ENCODE measurements at places on chromosomes 5 and 9. TPM values are rescaled to one million over a fixed set of nuclear protein-coding genes. Genes with fewer than 3 reads are reported as not detected.

GRCh38 chr9:88076286-88077070, 61.8 kb downstream of the SPATA31C2 start:
- H3K27me3 ChIP-seq: no peaks in the 10 kb centered on the region
- peak overlapping the region; percentile 41 for H3K4me3 ChIP-seq
- H3K27ac ChIP-seq: peak overlapping the region; percentile 70
- no peaks in the 10 kb centered on the region for H3K4me1 ChIP-seq

DNA sequence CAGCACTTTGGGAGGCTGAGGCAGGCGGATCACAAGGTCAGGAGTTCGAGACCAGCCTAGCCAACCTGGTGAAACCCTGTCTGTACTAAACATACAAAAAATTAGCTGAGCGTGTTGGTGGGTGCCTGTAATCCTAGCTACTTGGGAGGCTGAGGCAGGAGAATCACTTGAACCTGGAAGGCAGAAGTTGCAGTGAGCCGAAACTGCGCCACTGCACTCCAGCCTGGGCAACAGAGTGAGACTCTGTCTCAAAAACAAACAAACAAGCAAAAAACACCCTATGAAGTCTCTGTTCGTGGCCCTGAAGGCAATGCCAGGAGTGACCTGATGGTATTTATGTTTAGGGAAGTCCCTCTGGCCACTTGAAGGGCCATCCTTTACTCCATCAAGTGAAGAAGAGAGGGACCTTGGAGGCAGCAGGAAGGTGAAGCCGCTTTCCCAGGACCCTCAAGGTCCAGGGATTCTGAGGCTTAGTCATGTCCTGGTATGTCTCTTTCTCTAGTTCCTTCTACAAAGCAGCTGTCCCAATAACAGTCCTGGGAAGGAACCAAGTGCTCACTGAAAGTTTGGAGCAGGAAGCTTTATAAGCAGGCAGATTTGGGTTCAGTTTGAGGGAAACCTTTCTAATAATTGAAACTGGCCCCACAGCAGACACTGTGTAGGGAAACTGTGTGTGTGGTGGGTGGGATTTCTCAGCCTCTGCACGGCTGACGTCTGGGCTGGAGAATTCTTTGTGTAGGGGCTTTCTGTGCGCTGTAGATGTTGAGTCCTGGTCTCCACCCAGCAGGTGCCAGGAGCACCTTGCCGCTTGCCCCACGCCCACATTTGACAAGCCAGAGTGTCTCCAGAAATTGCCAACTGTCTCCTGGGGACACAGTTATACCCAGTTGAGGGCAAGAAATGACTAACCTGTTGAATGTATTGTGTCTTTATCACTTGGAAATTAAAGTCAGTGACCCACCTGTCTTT, 12.5 kb downstream of the PHF2 start:
- H3K27ac ChIP-seq: no peak overlapping the region
- H3K36me3 ChIP-seq: no peaks in the 10 kb centered on the region
- H3K27me3 ChIP-seq: no peaks in the 10 kb centered on the region

GRCh38 chr5:45578270-45578669, 117.9 kb downstream of the HCN1 start:
- no peak for DNase-seq
- no peak overlapping the region for H3K4me3 ChIP-seq
- H3K36me3 ChIP-seq: no peaks in the 10 kb centered on the region
- H3K4me1 ChIP-seq: no peaks in the 10 kb centered on the region
- H3K27me3 ChIP-seq: no peaks in the 10 kb centered on the region
- no peak overlapping the region for H3K27ac ChIP-seq

The SCGB3A2 gene
- total RNA-seq: not detected

GRCh38 chr5:95284572-95285408, at the start of gene MCTP1:
MCTP1 (minus strand) TSS chr5:95285094.
- no peak within 1 kb of the TSS for H3K27ac ChIP-seq
- H3K27me3 ChIP-seq: peaks cover 3% of the 10 kb centered on the region
- no peaks in the 10 kb centered on the region for H3K36me3 ChIP-seq
- DNase-seq: peak; percentile 46
- peak within 1 kb of the TSS; percentile 72 for H3K4me3 ChIP-seq
- H3K4me1 ChIP-seq: no peaks in the 10 kb centered on the region

- no peaks in the 10 kb centered on the region for H3K27me3 ChIP-seq
- no peaks in the 10 kb centered on the region for H3K36me3 ChIP-seq
- H3K4me3 ChIP-seq: no peak overlapping the region
These were observed 17.9 kb upstream of the PAM start for GRCh38 chr5:102737161-102737560.

GRCh38 chr9:124752967-124753366, 18.1 kb downstream of the NR6A1 start:
- H3K27ac ChIP-seq: no peak overlapping the region
- no peak overlapping the region for H3K4me3 ChIP-seq
- no peaks in the 10 kb centered on the region for H3K27me3 ChIP-seq
- DNase-seq: no peak

The PCDHGC5 gene
- 0.25 TPM for total RNA-seq

DNA sequence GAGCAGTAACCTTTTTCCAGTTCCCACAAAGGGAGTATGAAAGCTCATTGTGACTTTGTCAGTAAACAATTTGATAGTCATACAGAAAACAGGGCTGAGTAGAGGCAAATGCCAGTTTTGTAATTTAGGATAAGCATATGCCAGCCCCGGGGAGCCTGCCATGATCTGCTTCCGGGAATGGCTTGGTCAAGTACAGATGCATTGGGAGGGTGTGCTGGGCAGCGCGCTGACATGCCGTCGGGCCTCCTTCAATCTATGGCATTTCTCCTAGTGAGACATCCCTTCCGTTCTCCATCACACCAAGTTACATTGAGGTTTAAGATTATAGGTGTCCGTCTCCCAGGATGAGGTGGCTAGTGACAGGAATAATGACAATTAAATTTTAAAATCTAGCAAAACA, 48.6 kb downstream of the GNA14 start:
- H3K36me3 ChIP-seq: no peaks in the 10 kb centered on the region
- no peaks in the 10 kb centered on the region for H3K27me3 ChIP-seq
- DNase-seq: no peak
- H3K27ac ChIP-seq: no peak overlapping the region

DNA sequence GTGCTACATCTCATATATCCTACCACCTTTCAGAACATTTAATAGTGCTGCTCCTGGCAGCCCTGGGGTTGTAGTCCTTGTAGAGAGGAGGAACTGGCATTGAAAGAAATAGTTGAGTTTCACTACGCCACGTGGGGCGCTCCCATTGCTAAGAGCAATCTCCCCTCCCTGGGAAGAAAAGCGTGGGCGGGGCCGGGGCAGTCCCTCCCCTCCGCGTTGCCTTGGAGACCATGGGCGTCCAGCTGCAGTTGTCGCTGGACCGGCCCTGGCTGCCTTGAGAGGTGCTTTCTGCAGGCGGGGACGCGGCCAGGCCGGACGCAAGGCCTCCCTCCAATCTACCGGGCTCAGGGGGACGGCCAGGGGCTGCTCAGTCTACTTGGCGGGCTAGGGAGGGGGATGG, 368 bp upstream of the CCDC180 start:
- H3K4me1 ChIP-seq: peaks cover 7% of the 10 kb centered on the region
- no peaks in the 10 kb centered on the region for H3K36me3 ChIP-seq
- H3K27me3 ChIP-seq: no peaks in the 10 kb centered on the region
- H3K4me3 ChIP-seq: no peak overlapping the region
- DNase-seq: no peak

DNA sequence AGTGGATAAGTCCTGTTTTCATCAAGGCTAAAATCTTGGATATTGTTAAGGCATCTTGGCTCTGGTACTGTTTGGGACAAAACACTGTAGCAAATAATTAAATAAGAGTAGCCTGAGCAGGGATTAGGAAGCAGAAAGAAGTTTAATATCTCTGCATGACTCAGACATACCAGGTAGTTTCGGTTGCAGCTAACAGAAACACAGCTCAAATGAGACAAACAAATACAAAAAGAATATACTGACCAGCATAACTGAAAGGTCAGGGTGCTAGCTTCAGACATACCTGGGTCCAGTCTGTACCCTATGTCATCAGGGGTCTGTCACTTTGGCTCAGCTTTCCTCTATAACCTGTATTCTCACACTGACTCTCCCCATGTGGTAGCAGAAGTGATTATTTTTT, 156.4 kb upstream of the MAP3K1 start:
- H3K4me1 ChIP-seq: no peaks in the 10 kb centered on the region
- H3K27ac ChIP-seq: no peak overlapping the region
- no peak overlapping the region for H3K4me3 ChIP-seq
- no peaks in the 10 kb centered on the region for H3K27me3 ChIP-seq
- no peak for DNase-seq
- no peaks in the 10 kb centered on the region for H3K36me3 ChIP-seq

The RNF14 gene
- total RNA-seq: 35.1 TPM

The SHISAL2B gene
- total RNA-seq: not detected

DNA sequence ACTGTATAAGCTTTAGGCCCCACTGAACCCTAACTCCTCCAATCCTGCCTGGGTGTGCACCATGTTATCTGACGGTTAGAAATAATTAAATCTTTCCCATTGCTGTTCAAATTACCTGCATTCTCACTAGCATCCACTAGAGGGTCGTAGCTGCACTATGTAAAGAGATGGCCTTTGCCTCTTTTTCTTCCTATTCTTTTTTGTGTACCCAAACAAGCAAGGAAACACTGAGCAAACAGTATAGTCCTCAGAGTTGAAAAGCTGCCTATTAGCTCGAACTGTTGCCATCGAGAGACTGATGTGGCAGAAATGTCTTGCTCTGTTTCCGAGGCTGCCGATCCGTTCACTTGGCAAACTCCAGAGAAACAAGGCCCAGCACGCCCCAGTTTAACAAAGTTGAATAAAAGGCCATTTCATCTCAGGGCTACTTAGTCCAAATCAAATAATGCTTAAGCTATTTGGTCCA, 163.8 kb upstream of the TRPM3 start:
- H3K36me3 ChIP-seq: no peaks in the 10 kb centered on the region
- no peaks in the 10 kb centered on the region for H3K27me3 ChIP-seq
- H3K4me1 ChIP-seq: no peaks in the 10 kb centered on the region
- no peak overlapping the region for H3K4me3 ChIP-seq

DNA sequence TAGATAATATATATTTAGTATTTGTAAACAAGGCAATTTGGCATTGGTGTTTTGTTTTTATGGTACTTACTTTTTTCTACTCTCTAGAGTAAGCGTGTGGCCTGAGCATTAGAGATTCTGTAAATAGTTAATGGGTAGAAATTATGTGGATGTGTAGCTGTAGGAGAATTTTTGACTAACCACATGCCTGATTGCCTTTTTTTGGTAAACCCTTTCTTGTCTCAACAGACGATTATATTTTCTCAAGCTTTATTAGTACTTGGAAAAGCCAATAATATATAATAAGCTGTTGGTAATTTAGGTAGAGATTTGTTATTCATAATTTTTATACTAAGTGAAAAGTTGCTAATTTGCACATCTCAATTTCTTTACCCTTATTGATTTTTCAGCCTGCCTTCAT, 76.8 kb downstream of the FCHO2 start:
- H3K4me1 ChIP-seq: peaks cover 18% of the 10 kb centered on the region
- peaks cover 1% of the 10 kb centered on the region for H3K36me3 ChIP-seq
- DNase-seq: no peak
- H3K27ac ChIP-seq: no peak overlapping the region
- H3K27me3 ChIP-seq: no peaks in the 10 kb centered on the region
- H3K4me3 ChIP-seq: no peak overlapping the region

- no peaks in the 10 kb centered on the region for H3K27me3 ChIP-seq
- DNase-seq: no peak
- H3K4me1 ChIP-seq: peaks cover 16% of the 10 kb centered on the region
- no peak overlapping the region for H3K4me3 ChIP-seq
- H3K36me3 ChIP-seq: peaks cover 2% of the 10 kb centered on the region
These were observed 9.2 kb upstream of the LCN15 start for GRCh38 chr9:136773386-136774044.

The CDC20B gene
- total RNA-seq: not detected

DNA sequence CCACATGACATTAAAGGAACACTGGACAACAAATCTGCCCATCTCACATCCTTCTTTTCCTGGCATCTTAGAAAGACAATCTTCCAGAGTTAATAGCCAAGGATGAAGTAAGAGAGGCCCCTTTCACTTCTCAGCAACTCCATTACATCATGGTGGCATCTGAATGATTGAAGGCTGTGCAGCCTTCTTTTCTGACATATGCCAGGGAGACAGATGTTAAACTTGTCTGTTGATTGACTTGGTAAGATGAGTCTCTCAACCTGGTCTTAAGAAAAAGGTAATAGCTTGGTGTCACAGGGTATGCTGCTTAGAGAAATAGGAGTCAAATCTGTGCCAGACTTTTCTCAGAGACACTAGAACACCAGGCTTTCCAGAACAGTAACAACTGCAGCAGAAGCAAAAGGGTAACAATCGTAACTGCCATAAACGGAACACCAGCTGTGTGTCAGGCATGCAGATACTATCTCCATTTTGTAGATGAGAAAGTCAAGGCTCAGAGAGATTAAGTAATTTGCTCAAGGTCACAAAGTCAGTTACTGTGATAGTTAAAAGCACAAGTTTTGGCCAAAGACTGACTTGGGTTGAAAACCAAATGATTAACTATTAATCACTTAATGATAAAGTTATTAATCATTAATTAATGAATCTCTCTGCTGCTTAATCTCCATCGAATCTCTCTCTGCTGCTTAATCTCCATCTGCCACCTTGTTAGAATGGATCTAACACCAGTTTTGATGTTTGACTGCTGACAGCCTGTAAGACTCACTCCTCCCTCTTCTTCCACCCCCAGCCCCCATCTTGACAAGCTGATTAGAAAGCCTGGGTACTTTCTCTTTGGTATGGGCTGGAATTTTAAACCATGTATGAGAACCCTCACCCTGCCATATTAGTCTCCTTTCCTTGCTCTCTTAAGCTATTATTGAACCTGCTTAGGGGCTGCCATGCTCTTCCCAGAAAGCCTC, 353.5 kb downstream of the ENC1 start:
- no peak overlapping the region for H3K27ac ChIP-seq
- no peaks in the 10 kb centered on the region for H3K36me3 ChIP-seq
- DNase-seq: no peak
- no peaks in the 10 kb centered on the region for H3K4me1 ChIP-seq
- no peaks in the 10 kb centered on the region for H3K27me3 ChIP-seq
- no peak overlapping the region for H3K4me3 ChIP-seq

The PKD2L2 gene
- total RNA-seq: not detected

GRCh38 chr9:129964901-129965734, 77.9 kb downstream of the FNBP1 start:
- no peak overlapping the region for H3K27ac ChIP-seq
- no peaks in the 10 kb centered on the region for H3K27me3 ChIP-seq
- H3K4me1 ChIP-seq: peaks cover 9% of the 10 kb centered on the region
- H3K4me3 ChIP-seq: no peak overlapping the region

DNA sequence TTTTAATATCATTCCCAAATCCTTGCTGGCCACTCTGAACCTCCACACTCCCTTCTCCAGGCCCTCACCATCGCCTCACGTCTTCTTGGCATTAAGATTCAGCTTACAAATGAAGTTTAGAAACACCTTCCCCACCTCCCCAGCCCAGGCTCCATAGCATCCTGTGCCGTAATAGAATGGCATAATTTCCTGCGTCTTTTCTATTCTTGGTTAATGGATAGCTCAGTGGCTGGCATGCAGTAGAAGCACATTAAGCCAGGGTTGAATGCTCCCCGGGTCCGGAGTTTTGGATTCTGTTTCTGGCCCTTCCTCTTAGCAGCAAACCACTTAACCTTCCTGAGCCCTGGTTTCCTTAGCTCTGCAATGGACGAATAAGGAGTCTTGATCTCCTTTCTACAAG, 13.8 kb downstream of the WWC1 start:
- no peaks in the 10 kb centered on the region for H3K27me3 ChIP-seq
- H3K36me3 ChIP-seq: 0 out of 2 replicates have a peak, but pooled peaks cover 1% of the 10 kb centered on the region
- peaks cover 91% of the 10 kb centered on the region for H3K4me1 ChIP-seq
- H3K27ac ChIP-seq: peak overlapping the region; percentile 61
- no peak for DNase-seq

- peaks cover 4% of the 10 kb centered on the region for H3K36me3 ChIP-seq
- DNase-seq: no peak
- H3K27ac ChIP-seq: no peak overlapping the region
- no peaks in the 10 kb centered on the region for H3K27me3 ChIP-seq
These were observed 170.4 kb upstream of the OTULINL start for GRCh38 chr5:14411216-14411615.

The COMMD10 gene
- total RNA-seq: 26.4 TPM
